Activated CD4-positive, CD25-positive, alpha-beta regulatory T cell treated with anti-CD3 and anti-CD28 coated beads, Interleukin-2, amount 50 U/mL, for 16 hours (primary cell): ENCODE measurements at places on chromosomes 5 and 9.

DNA sequence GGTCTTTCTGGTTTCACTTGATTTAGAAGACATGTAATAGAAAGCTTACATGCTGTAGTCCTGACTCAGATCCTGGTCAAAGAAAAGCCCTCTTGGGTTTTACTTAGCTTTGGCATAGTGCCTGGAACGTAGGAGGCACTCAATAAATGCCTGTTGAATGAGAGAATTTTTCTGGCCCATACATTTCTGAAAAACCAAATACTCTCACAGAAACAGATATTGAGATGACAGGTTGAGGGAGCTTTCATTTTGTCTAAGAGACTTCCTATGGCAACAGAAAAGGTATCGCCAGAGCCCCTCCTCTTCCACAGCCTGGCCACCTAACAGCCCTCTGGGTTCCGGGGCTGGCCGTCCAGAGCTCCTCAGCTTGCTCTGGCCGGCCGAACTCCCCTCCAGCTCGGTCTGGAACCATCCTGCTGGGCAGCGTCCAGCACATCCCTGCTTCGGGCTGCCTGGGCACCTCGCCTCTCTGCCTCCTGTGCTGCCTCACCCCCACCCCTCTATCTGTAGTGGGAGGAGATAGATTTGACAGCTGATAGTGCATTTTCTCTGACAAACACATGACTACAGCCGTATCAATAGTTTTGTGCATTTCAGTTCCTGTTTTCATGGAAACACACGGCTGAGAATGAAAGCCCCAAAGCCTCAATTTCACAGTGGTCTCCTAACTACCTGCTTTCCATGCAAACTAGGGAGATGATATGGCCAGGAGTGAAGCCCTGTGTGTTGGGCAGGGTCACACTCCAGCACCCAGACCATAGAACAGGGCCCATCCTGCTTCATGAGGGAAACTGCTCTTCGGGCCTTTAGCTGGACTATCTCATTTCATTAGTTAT lies 1.1 kb downstream of the IL4 start:
- DNase-seq: no peak

DNA sequence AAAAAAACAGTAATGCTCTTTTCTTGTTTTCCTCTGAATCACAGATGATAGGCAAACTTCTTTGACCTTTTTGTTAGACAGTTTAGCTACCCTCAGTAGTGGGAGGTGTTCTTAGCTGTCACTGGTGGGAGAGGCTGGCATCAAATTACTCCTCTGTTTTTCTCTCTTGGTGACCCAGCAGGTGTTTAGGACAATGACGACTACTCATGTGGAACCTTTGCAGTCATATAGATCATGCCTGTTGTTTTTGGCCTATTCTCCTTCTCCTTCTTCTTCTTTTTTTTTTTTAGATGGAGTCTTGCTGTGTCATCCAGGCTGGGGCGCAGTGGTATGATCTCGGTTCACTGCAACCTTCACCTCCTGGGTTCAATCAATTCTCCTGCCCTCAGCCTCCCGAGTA lies 15.4 kb upstream of the NPR2 start:
- no peak for DNase-seq

- no peak for DNase-seq
Measured at GRCh38 chr5:96004087-96004486, 42.4 kb upstream of the ELL2 start.

GRCh38 chr5:94407023-94407422 lies 211.4 kb downstream of the KIAA0825 start:
- DNase-seq: no peak

GRCh38 chr5:140041492-140042392 lies 1.4 kb downstream of the NRG2 start:
- no peak for DNase-seq

GRCh38 chr9:134889386-134890154 lies 9.0 kb downstream of the FCN2 start:
- no peak for DNase-seq

DNA sequence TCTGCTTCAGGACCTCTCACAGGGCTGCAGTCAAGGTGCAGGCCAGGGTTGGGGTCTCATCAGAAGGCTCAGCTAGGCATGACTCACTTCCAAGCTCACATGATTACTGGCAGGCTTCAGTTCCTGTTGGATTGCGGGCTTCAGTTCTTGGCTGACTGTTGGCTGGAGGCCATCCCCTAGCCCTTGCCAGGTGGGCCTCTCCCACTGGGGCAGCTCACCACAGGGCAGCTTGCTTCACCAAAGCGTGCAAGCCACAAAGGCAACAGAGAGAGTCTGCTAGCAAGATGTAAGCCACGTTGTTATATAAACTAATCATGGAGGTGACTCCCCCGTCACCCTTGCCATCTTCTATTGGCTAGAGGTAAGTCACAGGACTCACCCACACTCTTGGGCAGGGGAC lies 14.4 kb downstream of the CPLX2 start:
- no peak for DNase-seq
